ENCODE measurements at places on chromosomes 3 and 15. TPM values are rescaled to one million over a fixed set of nuclear protein-coding genes. Genes with fewer than 3 reads are reported as not detected.

DNA sequence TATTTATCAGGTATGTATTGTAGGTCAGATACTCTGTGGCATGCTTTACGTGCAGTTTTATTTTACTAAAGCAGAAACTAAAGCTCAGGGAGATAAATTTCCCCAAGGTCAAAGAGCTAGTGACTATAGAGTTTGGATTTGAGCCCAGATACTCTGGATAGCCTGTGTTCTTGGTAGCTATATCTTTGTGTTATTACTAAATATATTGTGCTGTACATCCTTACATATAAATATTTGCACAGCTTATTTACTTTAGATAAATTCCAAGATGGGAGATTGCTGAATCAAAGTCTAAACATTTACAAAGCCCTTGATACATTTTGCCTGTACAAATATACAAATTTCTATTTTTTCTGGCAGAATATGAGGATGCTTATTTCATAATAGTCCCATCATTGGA lies 660.9 kb upstream of the NAALADL2 start:
- H3K4me1 ChIP-seq = no peaks in the 10 kb centered on the region
- no peak overlapping the region for H3K27ac ChIP-seq
- DNase-seq = no peak
- H3K4me3 ChIP-seq = no peak overlapping the region
- no peaks in the 10 kb centered on the region for H3K36me3 ChIP-seq

DNA sequence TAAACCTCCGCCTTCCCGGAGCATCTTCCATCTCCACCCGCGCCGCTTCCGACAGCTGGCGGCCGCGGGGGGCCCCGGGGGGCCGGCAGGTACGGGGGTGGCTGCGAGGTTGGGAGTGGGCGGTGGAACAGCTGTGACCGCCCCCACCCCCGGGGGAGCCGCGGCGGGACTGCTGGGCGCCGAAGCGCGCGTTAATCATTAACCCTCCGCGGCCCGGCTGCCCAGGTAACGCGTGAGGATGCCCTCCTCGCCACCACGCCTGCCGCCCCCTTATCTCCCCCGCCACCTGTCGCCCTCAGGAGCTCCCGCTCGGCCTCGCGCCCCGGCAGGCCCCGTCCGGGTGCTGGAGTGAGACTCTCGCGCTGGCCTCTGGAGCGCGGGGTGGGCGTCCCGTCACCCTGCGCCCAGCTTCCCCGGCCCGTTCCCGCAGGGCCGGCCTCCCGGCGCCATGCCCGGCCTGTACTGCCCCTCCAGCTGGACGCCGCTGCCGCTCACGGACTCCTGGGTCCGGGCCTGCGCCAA lies 757 bp downstream of the VWA5B2 start:
- no peaks in the 10 kb centered on the region for H3K36me3 ChIP-seq
- H3K27me3 ChIP-seq = peaks cover 90% of the 10 kb centered on the region
- peaks cover 7% of the 10 kb centered on the region for H3K4me1 ChIP-seq
- peak overlapping the region; percentile 16 for H3K4me3 ChIP-seq

DNA sequence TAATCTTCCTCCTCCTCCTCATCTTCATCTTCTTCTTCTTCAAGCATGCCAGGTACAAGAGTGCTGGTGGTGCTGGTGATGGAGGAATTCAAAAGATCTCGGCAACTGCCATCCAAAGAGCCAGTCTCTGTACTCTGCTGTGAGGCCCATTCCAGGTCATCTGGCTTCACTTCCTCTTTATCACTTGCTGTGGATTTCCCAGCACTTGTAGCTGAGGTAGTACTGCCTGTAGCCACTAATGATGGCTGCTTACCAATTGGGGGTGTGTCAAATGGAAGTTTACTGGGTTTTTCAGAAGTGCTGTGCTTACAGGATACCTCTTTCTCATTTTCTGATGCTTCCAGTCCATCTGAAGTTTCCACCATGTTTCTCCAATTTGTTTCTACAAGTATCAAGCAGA lies 28.8 kb upstream of the SHC4 start:
- no peaks in the 10 kb centered on the region for H3K4me1 ChIP-seq
- no peak overlapping the region for H3K4me3 ChIP-seq
- H3K36me3 ChIP-seq = peaks cover 27% of the 10 kb centered on the region
- no peak overlapping the region for H3K27ac ChIP-seq

- no peak for DNase-seq
- H3K4me3 ChIP-seq = no peak overlapping the region
- H3K27me3 ChIP-seq = no peaks in the 10 kb centered on the region
- no peaks in the 10 kb centered on the region for H3K36me3 ChIP-seq
These were observed 219.0 kb downstream of the VGLL3 start for GRCh38 chr3:86771741-86772512.

GRCh38 chr15:42148808-42149492 lies 7.5 kb downstream of the PLA2G4F start:
- no peak overlapping the region for H3K27ac ChIP-seq
- DNase-seq = no peak
- no peaks in the 10 kb centered on the region for H3K4me1 ChIP-seq
- no peak overlapping the region for H3K4me3 ChIP-seq
- H3K36me3 ChIP-seq = no peaks in the 10 kb centered on the region

DNA sequence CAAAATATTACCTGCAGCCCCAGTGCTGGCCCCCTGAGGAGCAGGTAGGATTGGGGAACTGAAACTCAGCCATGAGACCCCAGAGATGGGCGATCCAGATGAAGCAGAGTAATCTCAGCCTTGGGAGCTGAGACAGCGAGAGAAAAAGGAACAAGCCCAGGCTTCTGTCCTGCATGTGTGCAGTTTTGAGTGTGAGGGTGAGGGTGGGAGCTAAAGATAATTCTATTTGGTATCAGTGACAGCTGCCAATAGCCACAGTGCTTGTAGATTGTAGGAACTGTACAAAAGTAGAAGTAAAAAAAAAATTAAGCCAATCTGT lies 5.9 kb downstream of the ATP8B4 start:
- no peak overlapping the region for H3K4me3 ChIP-seq
- H3K27me3 ChIP-seq = no peaks in the 10 kb centered on the region
- no peak overlapping the region for H3K27ac ChIP-seq

- no peaks in the 10 kb centered on the region for H3K4me1 ChIP-seq
- H3K4me3 ChIP-seq = no peak overlapping the region
- H3K36me3 ChIP-seq = no peaks in the 10 kb centered on the region
- no peak for DNase-seq
These were observed 455.6 kb downstream of the TBL1XR1 start for GRCh38 chr3:176741664-176742047.

DNA sequence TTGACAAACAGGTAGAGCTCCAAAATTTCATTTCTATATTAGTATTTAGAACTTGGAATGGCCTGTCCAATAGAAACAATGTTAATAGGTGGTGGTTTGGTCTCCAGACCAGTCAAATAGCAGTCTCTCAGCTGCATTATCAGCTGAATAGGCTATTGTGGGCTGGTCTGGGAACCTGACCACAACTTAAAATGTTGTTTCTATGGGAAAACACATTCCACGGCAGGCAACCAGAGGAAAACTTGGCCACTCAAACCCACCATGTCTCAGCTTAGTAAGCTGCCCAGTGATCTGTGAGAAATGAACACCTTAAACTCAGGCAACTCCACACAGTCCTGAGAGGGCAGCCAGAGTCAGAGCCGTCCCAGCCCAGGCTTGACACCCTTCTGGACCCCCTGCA lies 20.4 kb downstream of the FBN1 start:
- H3K27me3 ChIP-seq = no peaks in the 10 kb centered on the region
- no peak overlapping the region for H3K4me3 ChIP-seq

GRCh38 chr3:82137861-82138260 lies 376.4 kb upstream of the GBE1 start:
- H3K27ac ChIP-seq = no peak overlapping the region
- no peaks in the 10 kb centered on the region for H3K36me3 ChIP-seq
- DNase-seq = no peak

DNA sequence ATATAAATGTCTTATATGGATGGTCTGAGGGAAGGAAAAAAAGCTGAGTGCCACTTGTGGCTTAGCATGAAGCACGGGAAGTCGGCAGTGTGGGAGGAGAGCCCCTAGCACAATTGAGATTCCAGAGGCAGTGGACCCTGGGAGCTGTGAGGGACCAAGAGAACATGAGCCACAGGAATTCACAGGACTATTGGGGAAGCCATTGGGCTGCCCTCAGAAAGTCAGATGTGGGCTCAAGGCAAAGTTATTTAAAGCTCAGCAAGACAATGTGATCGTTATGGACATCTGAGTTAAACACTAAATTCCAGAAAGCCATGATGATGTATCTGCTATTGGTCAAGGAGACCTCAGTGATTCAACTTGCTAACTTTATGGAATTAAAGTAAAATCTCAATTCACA lies 380.8 kb upstream of the IL12A start:
- H3K4me1 ChIP-seq = no peaks in the 10 kb centered on the region
- no peaks in the 10 kb centered on the region for H3K36me3 ChIP-seq
- no peak for DNase-seq
- H3K4me3 ChIP-seq = no peak overlapping the region

DNA sequence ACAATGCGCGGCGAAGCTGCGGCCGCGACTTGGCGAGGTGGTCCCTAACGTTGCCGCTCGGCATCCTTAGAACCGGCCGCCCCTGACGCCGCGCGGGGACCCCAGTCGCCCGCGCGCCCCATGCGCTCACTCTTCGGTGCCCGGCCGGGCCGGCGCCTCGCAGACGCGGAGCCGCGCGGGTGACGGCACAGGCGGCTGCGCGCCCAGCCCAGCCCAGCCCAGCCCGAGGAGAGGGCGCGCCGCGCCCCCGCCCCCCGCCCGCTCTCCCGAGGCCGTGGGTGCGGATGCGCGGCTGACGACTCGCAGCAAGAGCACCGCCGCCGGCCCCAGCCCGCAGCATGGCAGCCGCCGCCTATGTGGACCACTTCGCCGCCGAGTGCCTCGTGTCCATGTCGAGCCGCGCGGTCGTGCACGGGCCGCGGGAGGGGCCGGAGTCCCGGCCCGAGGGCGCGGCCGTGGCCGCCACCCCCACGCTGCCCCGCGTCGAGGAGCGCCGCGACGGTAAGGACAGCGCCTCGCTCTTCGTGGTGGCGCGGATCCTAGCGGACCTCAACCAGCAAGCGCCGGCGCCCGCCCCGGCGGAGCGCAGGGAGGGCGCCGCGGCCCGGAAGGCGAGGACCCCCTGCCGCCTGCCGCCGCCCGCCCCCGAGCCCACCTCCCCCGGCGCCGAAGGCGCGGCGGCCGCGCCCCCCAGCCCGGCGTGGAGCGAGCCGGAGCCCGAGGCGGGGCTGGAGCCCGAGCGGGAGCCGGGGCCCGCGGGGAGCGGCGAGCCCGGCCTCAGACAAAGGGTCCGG lies 437 bp downstream of the KLF13 start:
- H3K4me3 ChIP-seq = peak overlapping the region; percentile 98
- peaks cover 53% of the 10 kb centered on the region for H3K4me1 ChIP-seq
- no peak for DNase-seq
- H3K36me3 ChIP-seq = peaks cover 30% of the 10 kb centered on the region
- no peaks in the 10 kb centered on the region for H3K27me3 ChIP-seq

- H3K4me1 ChIP-seq = no peaks in the 10 kb centered on the region
- no peak overlapping the region for H3K4me3 ChIP-seq
- H3K36me3 ChIP-seq = peaks cover 37% of the 10 kb centered on the region
- no peak for DNase-seq
- no peak overlapping the region for H3K27ac ChIP-seq
- H3K27me3 ChIP-seq = no peaks in the 10 kb centered on the region
These were observed 36.4 kb downstream of the EIF3J start for GRCh38 chr15:44573386-44573785.

DNA sequence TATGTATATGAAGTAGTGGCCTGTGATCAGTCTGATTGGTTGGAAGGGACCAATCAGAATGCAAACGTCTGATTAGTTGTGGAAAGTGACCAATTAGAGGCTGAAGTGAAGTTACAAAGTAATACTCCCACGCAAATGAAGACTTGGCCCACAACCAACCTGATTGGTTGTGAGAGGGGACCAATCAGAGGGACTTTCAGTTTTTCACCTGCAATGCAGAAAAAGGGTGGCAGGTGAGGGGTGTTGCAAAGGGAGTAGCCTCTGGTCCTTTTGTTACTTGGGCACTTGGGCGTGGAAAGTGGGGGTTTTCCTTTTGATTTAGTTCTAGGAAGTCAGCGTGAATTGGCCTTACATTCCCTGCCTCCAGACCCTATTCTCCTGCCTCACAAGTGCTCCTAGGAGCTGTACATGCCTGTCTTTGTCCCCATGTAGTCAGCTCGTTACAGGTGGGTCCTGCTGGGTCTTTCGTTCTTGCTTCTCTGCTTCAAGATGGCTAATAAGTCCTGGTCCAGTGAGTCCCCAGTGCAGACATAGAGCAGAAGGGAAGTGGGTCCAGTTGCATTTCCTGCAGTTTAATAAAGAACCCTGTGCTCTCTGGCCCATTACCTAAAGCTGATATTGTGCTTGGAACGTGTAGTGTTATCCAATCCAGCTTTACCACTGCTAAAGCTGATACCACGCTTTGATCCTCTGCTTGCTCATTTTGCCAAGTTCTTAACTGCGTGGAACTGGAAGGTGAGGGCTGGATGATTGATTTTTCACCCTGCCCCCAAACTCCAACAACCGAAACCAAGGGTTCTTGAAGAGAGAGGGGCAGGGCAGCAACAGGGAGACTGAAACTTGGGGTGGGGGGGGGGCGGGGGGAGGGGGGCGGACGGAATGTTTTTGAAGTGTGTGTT lies 46.0 kb upstream of the CD47 start:
- H3K27me3 ChIP-seq = no peaks in the 10 kb centered on the region
- peaks cover 14% of the 10 kb centered on the region for H3K4me1 ChIP-seq
- DNase-seq = no peak

GRCh38 chr3:124654470-124654845 lies 75.8 kb upstream of the UMPS start:
- no peaks in the 10 kb centered on the region for H3K27me3 ChIP-seq
- no peaks in the 10 kb centered on the region for H3K4me1 ChIP-seq
- no peak overlapping the region for H3K27ac ChIP-seq
- no peak overlapping the region for H3K4me3 ChIP-seq
- DNase-seq = no peak

- H3K4me3 ChIP-seq = no peak overlapping the region
- no peaks in the 10 kb centered on the region for H3K36me3 ChIP-seq
- no peak overlapping the region for H3K27ac ChIP-seq
These were observed 846.6 kb downstream of the MCTP2 start for GRCh38 chr15:95078003-95078402.

- H3K27ac ChIP-seq = no peak overlapping the region
- DNase-seq = no peak
- H3K36me3 ChIP-seq = no peaks in the 10 kb centered on the region
- H3K4me1 ChIP-seq = no peaks in the 10 kb centered on the region
These were observed 62.7 kb downstream of the USP13 start for GRCh38 chr3:179715582-179715981.

Gene EHD4
- 7.3 TPM for total RNA-seq

Gene TMEM45A
- 2.6 TPM for total RNA-seq

Gene KNL1
- 25.8 TPM for total RNA-seq

Gene STRIT1
- total RNA-seq = not detected

Gene CNOT10
- 41.6 TPM for total RNA-seq

Gene CYP8B1
- total RNA-seq = not detected

Gene VIPR1
- 1.8 TPM for total RNA-seq

Gene GOLGA8K
- 0.28 TPM for total RNA-seq

Gene OR5H1
- not detected for total RNA-seq

Gene IQCF5
- not detected for total RNA-seq

Gene CRBN
- 67.7 TPM for total RNA-seq

Gene CLRN1
- under 0.01 TPM for total RNA-seq
